ENCODE measurements at places on chromosomes 5 and 9.

DNA sequence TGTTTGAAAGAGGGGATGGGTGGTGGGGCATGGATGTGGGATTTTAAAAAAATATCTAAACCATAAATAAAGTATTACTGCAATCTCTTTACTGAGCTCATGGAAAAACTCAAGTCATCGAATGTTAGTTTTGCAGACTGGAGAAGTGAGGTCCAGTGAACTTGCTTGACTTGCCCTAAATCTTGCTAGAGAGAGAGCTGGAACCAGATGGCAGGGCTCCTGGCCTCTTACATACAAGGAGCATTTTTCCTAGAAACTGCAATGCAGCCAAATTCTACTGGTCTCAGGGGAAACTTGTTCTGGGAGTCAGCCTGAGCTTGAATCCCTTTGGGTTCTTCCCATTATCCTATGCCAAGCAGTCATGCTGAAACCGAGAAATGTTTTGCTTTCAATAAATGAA, 2.9 kb upstream of the TGFBI start:
- DNase-seq = no peak

DNA sequence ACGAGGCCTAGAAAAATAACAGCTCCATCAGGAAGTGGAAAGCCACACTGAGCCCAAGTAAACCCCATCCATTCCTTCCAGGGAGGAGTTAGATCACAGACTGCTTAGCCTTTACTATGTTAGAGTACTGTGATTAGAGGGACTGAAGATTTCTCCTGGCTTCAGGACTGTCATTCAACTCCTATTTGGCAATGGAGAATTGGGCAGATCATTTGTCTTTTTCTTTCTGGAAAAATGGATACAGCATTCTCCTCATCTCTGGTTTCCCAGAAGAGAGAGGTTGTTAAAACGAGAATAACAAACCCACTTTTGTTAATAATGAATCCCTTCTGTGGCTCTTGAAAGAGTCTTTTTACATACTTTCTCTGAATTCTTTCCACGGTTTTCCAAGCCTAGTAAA, 150.4 kb downstream of the GABRB2 start:
- DNase-seq = no peak

GRCh38 chr5:124059200-124059599, 547.2 kb downstream of the CSNK1G3 start:
- DNase-seq = no peak

DNA sequence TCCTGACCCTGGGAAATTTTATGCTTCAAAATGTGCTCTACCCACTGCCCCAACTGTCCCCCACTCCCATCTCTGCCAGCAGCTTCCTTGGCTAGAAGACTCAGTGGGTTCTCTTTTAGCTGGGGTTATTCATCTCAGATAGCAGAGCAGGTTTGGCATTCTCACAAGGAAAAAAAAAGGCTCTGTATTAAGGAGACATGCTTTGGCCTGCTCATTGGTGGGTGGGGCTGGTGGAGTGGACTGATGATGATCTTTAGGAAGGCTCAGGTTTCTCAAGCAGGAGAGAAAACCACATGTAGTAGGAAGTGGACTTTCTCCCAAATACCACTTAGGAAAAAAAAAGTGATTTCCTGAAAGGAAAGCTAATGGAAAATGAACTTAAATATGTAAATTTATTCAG, 279.2 kb upstream of the ZNF462 start:
- DNase-seq = no peak

- no peak for DNase-seq
Measured at GRCh38 chr9:78314953-78315870, 18.3 kb downstream of the PSAT1 start.

GRCh38 chr9:34985311-34985899, 4.1 kb upstream of the DNAJB5 start:
- DNase-seq = no peak

GRCh38 chr9:109923471-109923760, 143.4 kb downstream of the PALM2AKAP2 start:
- no peak for DNase-seq

- no peak for DNase-seq
Measured at GRCh38 chr5:57488215-57488955, 5.8 kb upstream of the ACTBL2 start.

- DNase-seq = no peak
Measured at GRCh38 chr5:126516133-126516532, 78.9 kb downstream of the ALDH7A1 start.

- peak; percentile 91 for DNase-seq
Measured at GRCh38 chr9:79471580-79472543, 99.9 kb upstream of the TLE4 start.

GRCh38 chr5:21236971-21237427, 1249.0 kb upstream of the CDH18 start:
- no peak for DNase-seq

GRCh38 chr5:149550268-149550583, 1.0 kb downstream of the CSNK1A1 start:
- DNase-seq = no peak

DNA sequence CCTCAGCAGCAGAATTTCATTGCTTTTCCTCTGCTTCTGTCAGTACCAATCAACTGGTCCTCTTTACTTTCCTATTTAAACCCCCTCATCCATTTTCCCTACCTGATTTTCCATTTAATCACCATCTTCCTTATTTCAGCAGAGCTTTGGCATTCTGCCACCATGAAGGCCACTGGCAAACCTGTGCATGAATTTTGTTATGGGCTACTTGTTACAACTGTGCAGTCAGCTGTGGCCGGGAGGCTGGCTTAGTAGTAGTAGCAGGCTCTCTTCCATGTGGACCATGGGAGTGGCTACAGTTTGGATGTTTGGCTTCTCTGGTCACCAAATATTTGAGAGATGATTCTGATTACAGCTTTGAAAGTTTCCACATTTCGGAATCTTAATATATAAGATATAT, 976.6 kb upstream of the SEMA6A start:
- DNase-seq = no peak

DNA sequence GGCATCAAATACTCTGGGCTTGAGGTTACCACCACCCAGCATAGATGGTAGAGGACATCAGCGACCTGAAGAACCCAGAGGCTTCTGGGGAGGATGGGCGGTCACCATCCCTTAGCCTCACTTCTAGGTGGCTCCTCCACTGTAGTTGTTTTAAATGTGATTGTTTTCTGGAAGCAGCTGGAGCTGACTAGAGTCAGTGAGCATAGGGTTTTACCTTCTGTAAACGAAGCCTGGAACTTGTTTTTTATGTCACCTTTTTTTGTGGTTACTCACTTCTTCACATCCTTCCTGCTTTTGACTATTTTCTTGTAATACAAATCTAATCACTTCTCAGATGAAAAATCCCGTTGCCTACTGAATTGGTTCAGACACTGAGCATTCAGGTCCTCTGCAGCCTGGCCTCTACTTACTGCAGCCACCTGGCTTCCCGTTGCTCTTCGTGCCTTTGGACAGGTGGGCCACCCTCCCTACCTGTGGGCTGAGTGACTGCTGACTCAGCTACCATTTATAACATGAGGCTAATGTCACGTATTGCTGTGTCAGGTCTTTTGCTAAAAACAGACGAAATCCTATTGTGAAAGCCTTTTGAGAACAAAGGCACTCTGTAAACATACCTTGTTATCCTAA, 167.8 kb downstream of the MAN2A1 start:
- no peak for DNase-seq

- DNase-seq = no peak
Measured at GRCh38 chr5:51148437-51148836, 234.8 kb upstream of the ISL1 start.

- no peak for DNase-seq
Measured at GRCh38 chr9:69176471-69177171, 2.5 kb downstream of the TJP2 start.

DNA sequence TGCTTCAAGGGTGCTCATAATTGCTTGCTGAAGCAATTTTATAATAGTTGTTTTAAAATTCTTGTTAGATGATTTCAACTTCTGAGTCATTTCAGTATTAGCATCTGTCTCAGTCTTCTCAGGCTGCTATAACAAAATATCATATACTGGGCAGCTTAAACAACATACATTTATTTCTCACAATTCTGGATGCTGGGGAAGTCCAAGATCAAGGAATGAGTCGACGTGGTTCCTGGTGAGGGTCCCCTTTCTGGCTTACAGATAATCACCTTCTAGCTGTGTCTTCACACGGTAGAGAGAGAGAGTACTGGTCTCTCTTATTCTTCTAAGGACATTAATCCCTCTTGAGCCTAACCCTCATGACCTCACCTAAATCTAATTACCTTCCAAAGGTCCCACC, 160.4 kb downstream of the SIL1 start:
- no peak for DNase-seq

GRCh38 chr5:133509742-133510079, 102.6 kb downstream of the FSTL4 start:
- DNase-seq = no peak

GRCh38 chr5:156310115-156310514, 16.8 kb upstream of the SGCD start:
- no peak for DNase-seq

GRCh38 chr9:87711857-87712800, 13.8 kb upstream of the CTSL start:
- DNase-seq = no peak

GRCh38 chr9:4713849-4714248, 27.2 kb downstream of the AK3 start:
- DNase-seq = no peak

GRCh38 chr9:4489919-4490704, at the start of gene SLC1A1:
TSS of gene SLC1A1 (plus strand) at chr9:4490468. CDS start at chr9:4490680, 212 bp downstream.
- peak; percentile 85 for DNase-seq

DNA sequence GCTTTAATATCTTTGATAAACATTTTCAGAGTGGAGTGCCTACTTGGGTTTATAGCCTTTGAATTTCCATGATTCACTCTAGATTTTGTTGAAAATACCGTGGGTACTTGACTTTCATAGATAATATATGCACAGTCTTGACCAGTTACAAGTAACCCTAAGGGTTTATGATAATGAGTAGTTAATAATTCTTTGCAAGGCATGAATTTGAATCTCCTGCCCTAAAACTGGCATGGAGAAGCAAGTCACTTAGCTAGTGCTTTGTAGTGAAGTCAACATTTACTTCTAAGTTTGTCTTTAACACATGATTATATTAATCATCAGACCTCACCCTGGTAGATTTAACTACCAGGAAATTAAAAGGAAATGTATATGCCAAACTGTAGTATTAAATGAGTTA, 115.8 kb downstream of the CWC27 start:
- DNase-seq = no peak

- no peak for DNase-seq
Measured at GRCh38 chr9:136117916-136118319, 757 bp downstream of the TMEM250 start.

GRCh38 chr9:107665057-107665456, 175.5 kb upstream of the KLF4 start:
- DNase-seq = no peak
